ENCODE measurements at places on chromosomes 3 and 15.

DNA sequence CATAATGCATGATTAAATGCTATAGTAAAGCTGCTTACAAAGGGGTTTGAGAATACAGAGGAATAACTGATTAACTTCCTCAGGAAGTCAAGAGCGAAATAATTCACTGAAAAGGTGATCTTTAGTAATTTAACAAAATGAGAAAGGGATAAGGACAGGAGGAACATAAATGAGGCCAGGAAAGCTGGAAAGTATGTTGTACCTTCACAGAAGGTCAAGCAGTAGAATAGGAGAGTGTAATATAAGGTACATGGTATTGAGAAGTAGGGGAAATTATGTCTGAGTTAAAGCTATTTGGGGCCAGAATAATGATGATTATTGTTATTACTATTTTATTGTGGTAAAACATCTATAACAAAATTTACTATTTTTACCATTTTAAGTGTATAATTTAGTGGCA is 19.2 kb downstream of the GOLM2 start:
- DNase-seq, result no peak

DNA sequence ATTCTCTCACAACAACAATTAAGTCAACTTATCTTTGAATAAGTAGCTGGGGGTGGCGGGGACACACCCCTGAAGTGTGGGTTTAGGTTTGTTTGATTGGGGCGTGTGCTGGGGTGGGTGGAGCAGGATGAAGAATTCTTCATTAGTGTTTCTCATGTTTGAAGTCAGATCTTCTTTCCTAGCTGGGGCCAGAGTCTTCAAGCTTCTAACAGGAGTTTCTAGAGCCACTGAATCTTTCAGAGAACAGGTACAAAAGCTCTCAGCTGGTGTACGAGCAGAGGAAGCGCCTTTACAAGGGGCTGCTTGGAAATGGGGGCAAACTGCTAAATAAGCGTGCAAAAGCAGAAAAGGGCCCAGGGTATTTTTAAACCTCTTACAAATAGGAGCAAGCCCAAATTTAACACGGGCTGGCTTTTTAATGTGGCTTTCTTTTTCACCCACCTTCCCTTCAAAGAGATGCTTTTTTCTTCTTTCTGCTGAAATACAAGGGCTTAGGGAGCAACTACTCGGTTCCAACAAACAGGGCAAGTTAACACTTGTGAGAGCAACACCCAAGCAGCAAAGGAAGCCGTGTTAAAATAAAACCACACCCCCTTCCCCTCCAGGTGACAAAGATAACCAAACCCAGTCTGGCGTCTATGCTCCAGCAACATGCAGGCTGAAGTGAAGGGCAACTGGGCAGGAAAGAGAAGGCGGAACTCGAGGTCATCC is 86.9 kb upstream of the RASGRP1 start:
- no peak for DNase-seq

- no peak for DNase-seq
Observed at GRCh38 chr3:172711454-172711795, 558 bp upstream of the NCEH1 start.

DNA sequence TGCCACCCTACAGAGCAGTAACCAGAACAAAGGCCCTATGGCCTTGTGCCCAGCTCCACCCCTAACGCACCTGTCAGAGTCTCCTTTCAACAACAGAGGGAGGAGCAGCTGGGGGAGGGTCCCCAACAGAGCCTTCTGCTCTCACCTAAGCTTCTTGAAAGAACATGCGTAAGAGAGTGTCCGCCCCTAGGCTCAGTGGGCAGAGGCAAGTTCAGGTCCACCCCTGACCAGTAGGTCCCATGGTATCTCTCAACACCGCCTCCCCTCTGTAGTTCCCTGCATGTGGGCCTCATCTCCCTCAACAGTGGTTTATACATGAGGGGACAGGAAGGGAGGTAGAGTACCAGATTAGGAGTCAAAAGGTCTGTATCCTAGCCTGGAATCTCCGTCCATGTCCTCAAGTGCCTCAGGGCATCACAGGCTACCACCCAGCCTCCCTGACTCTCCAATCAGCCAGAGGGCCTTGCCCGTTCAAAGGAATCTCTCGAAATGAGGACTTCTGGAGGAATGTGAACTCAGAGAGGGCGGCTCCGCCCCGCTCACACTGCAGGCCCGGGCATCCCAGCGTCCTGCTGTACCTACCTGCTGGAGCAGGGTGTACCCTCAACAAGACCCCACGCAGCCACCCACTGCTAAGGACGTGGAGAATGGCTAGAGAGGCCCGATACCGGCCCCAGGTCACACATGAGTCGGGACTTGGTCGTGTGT is 680 bp downstream of the POC1A start:
- DNase-seq, result no peak

All from activated CD8-positive, alpha-beta memory T cell treated with anti-CD3 and anti-CD28 coated beads for 48 hours (primary cell).